ENCODE measurements at places on chromosomes 3 and 15. TPM values are rescaled to one million over a fixed set of nuclear protein-coding genes. Genes with fewer than 3 reads are reported as not detected.

DNA sequence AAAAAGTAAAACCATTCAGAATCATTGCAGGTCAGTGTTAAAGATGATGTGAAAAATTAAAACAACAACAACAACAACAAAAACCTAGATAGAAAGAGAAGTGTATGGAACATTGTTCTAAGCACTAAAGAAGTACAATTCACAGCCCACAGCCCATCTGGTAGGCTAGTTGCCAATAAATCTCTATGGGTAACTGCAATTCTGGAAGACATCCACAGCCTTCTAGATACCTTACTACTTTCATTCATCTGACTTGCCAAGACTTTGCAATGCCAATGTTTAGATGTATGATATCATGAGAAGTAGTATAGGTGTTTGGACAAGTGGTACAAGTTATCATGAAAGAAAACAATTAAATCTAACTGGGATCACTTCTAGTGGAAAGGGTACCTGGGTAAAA, 198.6 kb downstream of the VGLL3 start:
- DNase-seq = no peak

DNA sequence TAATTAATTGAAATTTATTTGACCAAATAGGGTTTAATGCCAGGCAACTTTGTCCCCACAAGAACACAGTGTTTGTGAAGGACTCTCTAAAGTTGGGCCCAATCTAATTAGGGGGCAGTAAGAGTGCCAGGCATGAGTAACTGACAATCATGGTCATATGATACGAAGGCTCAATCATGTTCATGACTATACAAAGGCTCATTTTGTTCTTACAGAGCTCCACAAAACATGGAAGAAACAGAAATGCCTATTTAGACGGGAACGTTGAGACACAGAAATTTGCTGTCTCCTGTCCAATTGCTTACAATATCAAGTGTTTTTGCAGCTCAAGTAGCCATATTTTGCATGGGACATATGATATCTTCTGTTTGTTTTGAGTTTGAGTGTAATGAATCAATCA, 391.1 kb downstream of the SI start:
- DNase-seq = no peak

GRCh38 chr3:131394400-131394799, 12.8 kb downstream of the NUDT16 start:
- no peak for DNase-seq

- no peak for DNase-seq
Measured at GRCh38 chr3:127768346-127769008, 53.8 kb downstream of the MGLL start.

DNA sequence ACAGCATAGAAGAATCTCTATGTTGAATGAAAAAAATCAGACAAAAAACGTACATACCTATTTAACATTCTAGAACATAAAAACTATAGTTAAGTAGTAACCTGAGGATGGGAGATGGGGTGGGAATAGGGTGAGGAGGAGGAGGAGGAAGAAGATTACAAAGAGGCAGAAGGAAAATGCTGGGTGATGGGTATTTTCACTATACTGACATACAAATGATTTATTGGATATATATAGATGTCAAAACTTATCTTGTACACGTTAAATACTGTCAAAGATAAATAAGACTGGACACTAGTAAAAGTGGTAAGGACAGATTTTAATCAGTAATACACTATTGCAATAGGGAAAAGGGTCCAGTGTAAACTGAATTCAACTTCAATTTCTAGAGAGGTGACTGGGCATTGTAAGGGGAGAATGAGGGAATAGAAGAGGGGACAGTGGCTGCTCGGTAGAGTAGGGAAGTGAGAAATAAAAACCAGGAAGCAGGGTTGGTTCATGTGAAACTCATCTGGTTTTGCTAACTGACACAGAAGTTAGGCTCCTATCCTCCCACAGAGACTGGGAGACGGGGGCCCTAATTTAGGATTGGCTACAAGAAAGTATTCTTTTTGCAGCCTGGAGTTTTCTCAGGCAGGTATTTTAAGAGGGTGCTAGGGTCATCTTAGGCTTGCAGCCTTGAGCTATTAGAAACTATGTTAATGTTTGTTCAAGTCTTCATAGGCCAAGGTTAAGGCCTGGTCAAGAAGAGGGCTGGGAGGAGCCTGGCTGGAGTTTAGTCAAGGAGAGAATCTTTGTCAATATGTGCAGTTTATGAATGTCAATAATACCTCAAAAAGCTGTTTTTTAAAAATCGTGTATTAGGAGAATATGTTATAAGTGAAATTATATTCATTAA, 15.0 kb upstream of the C15orf61 start:
- DNase-seq = no peak

DNA sequence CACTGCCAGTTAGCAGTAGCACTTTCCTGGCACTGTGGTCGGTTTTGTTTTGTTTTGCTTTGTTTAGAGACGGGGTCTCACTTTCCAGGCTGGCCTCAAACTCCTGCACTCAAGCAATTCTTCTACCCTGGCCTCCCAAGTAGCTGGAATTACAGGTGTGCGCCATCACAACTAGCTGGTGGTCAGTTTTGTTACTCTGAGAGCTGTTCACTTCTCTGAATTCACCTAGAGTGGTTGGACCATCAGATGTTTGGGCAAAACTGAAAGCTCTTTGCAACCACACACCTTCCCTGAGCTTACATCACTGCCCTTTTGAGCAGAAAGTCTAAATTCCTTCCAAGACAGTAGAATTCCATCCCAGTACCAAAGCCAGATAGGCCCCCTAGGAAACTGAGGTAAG, 22.6 kb downstream of the CLDN18 start:
- DNase-seq = no peak

DNA sequence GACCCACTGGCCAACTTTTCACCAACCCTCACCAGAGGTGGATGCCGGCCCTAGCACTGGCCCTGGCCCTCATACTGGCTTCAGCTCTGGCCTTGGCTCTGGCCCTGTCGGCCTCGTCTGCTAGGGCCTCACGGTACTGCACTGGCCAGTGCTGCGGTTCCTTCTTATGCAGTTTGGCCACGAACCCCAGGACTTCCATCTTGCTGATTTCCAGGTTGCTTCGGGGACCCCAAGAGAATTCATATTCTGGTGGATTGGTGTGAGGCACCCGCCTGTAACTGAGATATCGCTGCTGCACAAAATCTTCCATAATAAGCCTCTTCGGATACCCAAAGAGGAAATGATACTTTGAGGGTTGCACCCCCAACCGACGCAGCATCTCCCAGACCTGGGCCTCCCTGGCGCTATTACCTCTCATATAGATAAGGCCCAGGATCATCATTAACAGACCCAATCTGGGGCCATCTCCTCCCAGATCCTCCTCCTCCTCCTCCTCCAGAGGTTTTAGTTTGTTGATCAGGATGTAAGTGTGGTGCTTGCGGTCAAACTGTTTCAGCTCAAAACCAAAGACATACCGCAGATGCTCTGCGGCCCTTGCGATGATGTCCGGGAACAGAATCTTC, 883 bp downstream of the MAGEF1 start:
- no peak for DNase-seq

DNA sequence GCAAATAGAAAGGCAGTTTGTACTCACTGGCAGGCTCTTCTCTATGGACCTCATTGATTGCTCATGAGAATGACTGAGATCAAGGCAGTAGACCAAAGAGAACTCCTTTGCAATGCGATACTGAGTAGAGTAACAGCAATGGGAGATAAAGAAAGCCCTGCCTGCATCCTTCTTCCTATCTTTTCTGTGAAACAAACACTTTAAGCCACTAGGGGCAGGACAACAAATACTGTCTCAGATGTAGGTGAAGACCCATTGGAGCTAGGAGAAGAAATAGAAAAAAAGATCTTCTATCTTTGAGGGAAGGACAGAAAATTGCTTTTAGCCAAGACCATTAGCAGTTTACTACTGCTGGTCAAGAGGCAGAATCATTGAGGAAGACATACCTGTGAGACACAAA, 117.6 kb upstream of the IGSF10 start:
- DNase-seq = no peak

- DNase-seq = no peak
Measured at GRCh38 chr3:149273096-149273751, 51.6 kb upstream of the CP start.

GRCh38 chr3:61561374-61562041, at the start of gene PTPRG:
TSS of gene PTPRG (plus strand) at chr3:61561571. CDS start at chr3:61562288, 717 bp downstream.
- DNase-seq = peak; percentile 96

DNA sequence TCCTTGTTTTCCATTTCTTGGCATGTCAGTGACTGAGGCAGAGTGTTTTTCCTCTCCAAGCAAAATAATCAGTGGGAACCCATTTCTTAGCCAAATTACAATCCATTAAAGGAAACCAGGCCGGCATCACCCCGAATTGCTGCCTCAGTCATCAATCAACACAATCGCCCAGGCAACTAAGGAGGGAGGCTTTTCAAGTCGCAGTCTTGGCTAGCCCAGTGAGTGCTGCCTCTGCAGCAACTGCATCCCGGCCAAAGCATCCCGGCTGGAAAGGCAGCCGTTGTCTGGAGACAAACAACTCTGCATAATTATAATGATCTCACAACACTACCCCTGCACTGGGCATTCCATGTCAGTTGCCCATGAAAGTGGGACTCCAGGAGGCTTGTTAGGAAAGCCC, 213.5 kb upstream of the PRICKLE2 start:
- no peak for DNase-seq

- no peak for DNase-seq
Measured at GRCh38 chr3:20539666-20540065, 353.7 kb upstream of the SGO1 start.

DNA sequence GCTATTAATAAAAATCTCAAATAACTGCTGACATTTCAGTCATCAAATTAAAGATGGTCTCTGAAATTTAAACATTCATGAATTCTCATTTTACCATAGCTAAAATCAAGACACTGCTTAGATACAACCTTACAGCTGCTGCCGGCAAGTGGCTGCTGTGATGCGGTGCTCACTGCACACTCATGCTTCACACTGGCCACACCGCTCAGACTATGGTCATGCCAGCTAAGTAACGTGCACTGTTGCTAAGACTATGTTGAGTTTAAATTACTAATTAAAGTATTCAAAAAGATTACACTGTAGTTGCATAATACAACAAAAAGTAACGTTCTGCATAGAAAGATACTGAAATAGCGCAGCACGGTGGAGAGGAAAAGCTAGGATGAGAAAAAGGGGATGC, 12.1 kb downstream of the ATP13A3 start:
- DNase-seq = no peak

- no peak for DNase-seq
Measured at GRCh38 chr3:52345521-52346109, 29.5 kb downstream of the DNAH1 start.

GRCh38 chr15:80796407-80796806, 17.2 kb downstream of the CEMIP start:
- DNase-seq = no peak

DNA sequence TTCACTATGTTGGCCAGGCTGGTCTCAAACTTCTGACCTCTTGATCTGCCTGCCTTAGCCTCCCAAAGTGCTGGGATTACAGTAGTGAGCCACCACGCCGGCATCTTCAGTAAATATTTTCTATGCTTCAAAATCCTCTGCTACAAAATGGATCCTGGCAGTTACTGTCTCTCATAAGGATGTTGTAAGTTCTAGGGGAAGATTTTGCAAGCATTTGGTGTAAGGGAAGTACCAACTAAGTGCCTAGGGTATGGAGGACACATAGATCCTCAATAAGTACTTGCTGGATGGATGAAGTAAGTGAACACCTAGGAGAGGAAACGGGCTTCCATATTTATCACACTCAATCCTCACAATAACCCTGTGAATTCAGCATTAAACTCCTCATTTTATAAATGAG, 6.6 kb downstream of the TM4SF4 start:
- DNase-seq = no peak

GRCh38 chr3:154931484-154931883, 148.6 kb upstream of the MME start:
- DNase-seq = no peak

GRCh38 chr3:88239870-88240269, 90.1 kb downstream of the C3orf38 start:
- DNase-seq = no peak

DNA sequence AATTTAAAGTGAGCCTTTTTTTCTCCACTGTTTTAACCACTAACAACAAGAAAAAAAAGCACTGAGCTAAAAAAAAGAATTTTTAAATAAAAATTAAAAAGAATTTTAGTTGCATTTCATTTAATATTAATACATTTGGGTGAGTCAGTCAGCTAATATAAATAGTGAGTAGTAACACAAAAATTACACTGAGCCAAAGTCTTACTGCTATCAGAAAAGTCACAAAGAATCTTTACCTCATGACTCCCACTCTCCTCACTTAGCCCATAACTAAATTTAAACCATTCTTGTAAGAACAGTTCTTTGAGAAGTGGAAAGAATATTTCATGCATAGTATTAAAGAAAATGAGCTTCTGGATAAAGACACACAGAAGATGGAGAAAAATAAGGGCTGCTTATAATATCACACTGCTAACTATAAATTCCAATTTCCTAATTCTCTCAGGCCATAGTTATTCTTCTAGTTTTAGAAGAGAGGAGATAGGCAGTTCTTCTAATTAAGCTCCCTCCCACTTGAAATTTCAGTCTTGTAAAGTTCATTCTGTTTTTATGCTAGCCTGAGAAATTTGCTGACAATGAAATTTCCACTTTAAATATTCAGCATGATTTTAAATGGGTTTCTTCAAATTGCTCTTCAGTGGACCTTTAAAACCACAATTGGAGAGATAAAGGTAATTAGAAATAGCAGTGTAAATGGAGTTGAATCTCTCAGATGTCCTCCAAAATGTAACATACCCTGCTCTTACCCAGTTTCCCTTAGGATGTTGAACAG, 17.6 kb downstream of the SHQ1 start:
- DNase-seq = no peak

- no peak for DNase-seq
Measured at GRCh38 chr15:67915461-67916374, 75.9 kb upstream of the RNU6-1 start.

DNA sequence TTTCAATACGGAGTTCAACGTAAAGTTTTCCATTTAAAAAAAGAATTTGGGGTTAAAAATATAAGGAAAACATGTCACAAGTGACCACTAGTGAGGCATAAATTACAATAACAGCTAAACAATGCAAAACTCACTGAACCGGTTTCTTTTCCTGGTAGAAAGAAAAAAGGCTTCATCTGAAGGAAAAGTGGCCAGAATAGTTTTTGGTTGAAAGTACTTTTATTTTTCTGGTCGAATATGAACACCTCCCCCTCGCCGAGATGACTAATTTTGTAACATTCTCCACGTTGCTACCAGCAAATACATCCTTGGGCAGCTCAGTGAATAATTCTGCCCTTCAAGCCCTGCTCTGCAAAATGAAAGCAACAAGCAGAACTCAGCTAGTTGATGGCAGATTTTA, 3.9 kb upstream of the SRGAP3 start:
- no peak for DNase-seq

The CLDN16 gene
- total RNA-seq = not detected

The DTX3L gene
- total RNA-seq = 22.8 TPM

The CSK gene
- 31.8 TPM for total RNA-seq

The SNRK gene
- total RNA-seq = 34.8 TPM

The CGGBP1 gene
- total RNA-seq = 52.7 TPM

The ATP8B4 gene
- total RNA-seq = 21.1 TPM

The FSIP1 gene
- total RNA-seq = 1.00 TPM

The FMN1 gene
- total RNA-seq = 26.6 TPM

The COL6A5 gene
- total RNA-seq = not detected

The ANKUB1 gene
- total RNA-seq = not detected

The CHRD gene
- total RNA-seq = 18.6 TPM

Measured in posterior vena cava (tissue), 2 donors.